ENCODE measurements at places on chromosomes 4 and X.

GRCh38 chr4:43435291-43435690 is 542.8 kb downstream of the GRXCR1 start:
- DNase-seq, result no peak

- peak; percentile 87 for DNase-seq
Measured at GRCh38 chrX:13223868-13224567, 95.8 kb downstream of the ATXN3L start.

DNA sequence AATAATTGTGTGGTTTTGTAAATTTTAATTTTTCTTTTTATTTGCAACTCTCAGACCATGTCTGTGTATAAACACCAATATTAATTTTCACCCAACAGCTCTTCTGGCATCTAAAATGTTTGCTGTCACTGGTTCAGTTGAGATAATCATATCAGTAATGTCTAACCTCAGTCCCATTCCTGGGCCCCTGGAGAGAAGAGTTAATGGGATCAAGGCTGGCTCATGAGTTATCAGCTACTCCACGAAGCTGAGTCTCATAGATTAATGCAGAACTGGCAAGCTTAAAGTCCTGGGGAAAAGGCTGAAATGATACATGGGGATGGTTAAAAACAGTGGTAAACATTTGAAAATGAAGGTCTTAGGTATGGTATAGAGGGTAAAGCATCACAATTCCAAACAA is 28.4 kb upstream of the TSPAN5 start:
- no peak for DNase-seq

- DNase-seq, result no peak
Measured at GRCh38 chrX:136870064-136870463, 10.5 kb downstream of the RBMX start.

DNA sequence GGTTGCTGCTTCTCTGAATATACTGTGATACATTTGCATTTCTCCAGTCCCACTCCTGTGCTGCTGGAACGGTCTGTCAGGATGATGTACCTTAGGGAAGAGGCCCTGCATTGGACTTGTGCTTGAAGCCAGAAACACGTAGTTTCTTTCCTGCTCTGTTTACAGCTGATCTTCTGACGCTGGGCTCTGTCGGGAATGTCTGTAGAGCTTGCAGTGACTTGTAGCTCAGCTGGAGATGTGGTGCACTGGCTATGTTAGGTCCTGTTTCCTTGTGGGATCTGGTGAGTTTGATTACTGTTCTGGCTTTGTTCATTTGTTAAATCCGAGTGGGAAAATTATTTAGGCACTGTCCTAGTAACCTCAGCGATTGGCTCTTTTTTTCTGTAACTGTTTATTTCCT is 137.2 kb upstream of the WDR1 start:
- no peak for DNase-seq

GRCh38 chr4:161564230-161564834 is 599.5 kb downstream of the FSTL5 start:
- peak; percentile 18 for DNase-seq

GRCh38 chr4:182242787-182243186 is 415 bp upstream of the TENM3 start:
- DNase-seq, result no peak

DNA sequence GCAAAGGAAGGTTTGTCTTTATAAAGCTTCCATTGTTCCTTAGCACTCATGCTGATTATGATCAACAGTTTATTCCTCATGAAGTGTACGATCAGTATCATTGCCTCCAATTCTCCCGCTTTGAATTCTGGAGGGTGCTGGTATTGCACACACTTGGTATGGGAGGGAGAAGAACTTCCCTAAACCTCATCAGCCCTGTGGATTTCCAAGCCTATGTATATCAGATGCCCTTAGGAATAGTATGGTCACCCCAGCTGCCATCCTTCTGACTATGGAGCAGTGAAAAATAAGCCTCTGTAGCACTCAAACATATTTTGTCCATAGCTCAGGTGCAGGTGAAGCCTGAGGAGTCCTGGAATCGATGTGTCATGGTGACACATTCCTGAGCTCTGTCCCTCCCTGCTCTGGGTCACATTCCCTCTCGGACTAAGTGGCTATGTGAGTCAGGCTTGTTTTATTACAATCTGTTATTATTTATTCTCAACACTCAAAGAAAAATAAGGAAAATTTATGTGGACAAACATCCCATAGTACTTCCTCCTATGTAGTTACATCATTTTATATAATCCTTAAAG is 2.0 kb upstream of the ZDHHC9 start:
- DNase-seq, result no peak

DNA sequence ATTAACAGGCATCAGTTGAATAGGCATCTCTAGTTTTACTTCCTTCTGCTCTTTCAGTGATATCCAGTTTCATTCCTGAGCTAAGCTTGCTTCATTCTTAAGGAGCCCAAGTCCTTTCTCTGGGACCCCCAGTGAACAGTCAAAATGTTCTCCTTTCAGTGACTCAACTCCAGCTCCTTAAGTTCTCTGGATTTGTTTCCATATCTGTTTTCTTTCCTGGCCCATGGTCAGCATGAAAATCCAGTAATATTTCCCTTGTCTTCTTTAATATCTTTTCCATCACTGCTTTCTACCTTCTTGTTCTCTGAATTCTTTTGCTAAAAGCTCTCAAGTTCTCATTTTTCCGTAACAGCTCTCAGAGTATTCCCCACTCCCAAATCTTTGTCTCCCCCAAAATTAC is 25.5 kb downstream of the ADGRL3 start:
- DNase-seq, result no peak

- no peak for DNase-seq
Measured at GRCh38 chr4:123229286-123229685, 167.3 kb upstream of the SPRY1 start.

DNA sequence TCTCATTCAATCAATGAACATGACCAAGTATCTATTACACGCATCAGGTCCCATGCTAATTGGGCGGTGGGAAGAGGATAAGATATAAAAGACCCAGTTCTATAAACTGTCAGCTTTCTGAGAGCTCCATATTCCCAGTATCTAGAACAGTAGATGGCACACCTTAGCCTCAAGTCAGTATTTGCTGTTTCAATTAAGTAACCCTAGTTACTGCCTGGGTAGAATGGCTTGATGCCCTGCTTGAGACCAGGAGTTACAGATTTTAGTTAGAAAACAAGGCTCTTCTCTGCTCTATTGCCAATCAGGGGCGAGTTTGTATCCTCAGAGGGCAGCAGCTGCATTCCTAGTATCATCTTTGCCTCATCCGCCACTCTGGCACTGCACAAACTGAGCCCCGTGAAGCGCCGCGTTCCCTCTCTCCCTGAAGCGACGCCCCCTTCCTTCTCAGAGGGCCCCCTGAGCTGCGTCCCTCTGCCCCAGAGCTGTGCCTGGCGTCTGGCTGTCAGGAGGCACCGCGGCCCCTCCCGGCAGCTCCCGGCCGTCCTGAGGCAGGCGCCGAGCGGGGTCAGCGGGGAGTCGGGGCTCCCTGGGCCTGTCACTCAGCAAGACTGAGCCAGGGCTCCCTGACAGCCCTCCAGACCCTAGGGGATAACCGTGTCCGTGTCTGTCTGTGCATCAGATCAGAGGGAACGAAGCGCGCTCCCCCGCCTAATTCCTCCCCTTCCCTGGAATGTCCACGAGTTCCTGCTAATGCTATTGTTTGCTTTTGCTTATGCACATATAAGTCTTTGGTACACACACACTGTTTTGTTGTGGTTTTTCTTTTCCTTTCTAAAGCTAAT is 212.4 kb upstream of the TTC29 start:
- DNase-seq, result peak; percentile 12

- no peak for DNase-seq
Measured at GRCh38 chr4:187046471-187046870, 322.8 kb upstream of the FAT1 start.

GRCh38 chrX:13283950-13284546 is 35.8 kb downstream of the ATXN3L start:
- peak; percentile 83 for DNase-seq

DNA sequence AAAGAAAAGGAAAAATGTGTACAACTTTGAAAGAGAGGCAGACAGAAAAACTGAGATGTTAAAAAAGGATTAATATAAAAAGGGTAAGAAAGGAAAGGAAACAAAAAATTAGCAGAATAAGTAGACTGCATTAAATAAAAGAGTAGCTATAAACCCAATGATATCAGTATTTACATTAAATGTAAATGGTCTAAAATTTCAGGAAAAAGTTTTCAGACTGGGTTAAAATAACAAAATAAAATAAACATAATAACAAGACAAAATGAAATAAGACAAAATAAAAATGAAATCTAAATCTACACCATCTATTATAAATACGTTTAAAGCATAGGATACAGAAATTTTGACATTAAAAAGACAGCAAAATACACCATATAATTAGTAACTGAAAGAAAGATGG is 199.0 kb downstream of the HTR2C start:
- DNase-seq, result no peak

DNA sequence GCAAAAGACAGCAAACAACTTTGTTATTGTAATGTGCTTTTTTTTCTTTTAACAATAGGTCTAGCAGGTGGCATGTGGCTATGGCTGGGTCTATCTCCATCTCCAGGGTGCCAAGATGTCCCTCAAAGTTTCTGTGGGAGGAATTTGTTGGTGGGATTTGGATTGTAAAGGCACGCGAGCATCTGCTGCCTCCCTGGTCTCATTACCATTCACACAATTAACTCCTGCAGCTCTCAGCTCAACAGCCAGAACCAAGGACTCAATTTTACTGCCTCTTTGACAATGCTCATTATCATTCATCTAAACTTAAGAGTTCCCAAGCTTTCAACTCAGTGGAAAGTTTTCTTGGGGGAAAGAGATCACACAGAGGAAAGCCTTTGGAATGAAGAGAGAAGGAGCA is 10.9 kb upstream of the PCDH18 start:
- no peak for DNase-seq

GRCh38 chr4:69999420-69999819 is 3.7 kb downstream of the STATH start:
- no peak for DNase-seq

DNA sequence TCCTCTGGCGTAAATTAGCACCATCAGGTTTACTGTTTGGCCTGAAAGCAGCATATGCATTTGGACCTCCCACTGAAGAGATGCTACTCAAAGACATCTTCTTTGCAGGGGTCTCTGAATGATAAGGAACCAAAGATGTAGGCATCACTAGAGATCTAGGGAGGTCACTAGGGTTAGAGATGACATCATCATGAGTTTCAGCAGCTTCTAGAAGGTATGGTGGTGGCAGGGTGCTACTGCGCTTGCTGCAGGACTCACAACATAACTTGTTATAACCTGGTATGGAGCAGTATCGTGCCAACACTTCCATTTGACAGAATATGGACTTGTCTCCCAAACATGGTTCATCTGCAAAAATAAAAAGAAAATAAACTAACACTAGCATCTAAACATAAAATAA is 251.6 kb downstream of the NPFFR2 start:
- DNase-seq, result no peak

DNA sequence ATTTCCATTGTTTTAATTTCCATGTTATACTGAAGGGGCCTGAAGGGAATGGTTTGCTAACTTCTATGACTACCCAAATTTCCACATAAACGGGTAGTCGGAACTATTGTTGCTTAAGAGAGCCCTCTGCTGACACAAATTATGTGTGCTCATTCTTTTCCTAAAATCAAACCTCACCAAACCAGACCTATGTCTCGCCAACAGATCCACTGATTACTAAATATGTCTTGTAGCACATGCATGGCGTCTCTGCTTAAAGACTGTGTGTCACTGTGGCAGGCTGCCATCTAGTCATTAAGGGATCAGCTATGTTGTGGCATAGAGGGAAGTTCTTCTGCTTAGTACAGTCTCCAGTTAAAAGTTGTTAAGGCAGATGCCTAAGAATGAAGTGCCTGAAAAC is 25.1 kb downstream of the PIR start:
- peak; percentile 65 for DNase-seq

- DNase-seq, result no peak
Measured at GRCh38 chrX:107576841-107577240, 51.5 kb upstream of the PRPS1 start.

- no peak for DNase-seq
Measured at GRCh38 chr4:147793569-147794313, 61.9 kb downstream of the ARHGAP10 start.

DNA sequence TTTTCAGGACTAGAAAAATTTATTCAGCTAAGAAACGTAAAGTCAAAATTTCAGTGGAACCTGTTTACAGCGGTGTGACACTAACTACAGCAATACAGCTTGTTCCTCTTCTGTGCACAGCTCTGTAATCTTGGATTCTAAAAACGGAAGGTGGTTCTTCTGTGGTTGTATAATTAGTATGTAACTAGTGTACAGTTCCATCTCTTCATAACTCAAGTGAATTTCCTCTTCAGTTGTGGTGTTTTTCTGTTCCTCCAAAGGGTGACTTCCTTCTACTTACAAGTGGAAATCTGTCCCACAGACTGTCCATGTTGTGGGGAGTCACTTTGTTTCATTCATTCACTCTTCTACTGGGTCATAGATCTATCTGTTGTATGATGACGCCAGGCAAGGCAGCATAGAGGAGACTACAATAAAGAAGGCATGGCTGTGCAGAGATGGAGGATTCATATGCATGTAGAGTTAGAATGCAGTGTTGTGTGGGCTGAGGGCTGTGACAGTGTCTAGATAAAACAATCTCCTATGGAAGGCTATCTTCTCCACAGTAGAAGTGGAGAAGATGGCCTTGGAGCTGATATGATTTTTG is 5.4 kb downstream of the DAPP1 start:
- DNase-seq, result no peak

GRCh38 chrX:15686818-15687685 is 22.4 kb upstream of the CLTRN start:
- peak; percentile 44 for DNase-seq

- peak; percentile 86 for DNase-seq
Measured at GRCh38 chrX:22950269-22951266, 49.2 kb upstream of the DDX53 start.

DNA sequence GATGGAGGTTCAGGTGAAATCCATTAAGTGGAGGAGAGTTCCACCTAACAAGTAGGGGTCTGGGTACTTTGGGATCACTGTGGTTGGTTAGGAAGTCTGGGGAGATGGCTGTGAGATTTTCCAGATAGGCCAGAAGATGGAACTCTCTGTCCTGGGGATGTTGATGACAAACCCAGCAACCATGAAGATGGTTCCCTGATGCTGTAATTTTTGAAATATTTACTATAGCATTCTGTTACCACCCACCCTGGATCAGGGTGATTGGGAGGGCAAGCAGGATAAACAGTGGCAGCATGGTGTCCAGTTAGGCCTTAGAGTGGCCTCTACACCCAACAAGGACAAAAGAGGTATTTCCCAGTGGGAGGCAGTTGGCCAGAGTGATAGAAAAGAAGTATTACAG is 15.9 kb upstream of the NELFA start:
- no peak for DNase-seq

DNA sequence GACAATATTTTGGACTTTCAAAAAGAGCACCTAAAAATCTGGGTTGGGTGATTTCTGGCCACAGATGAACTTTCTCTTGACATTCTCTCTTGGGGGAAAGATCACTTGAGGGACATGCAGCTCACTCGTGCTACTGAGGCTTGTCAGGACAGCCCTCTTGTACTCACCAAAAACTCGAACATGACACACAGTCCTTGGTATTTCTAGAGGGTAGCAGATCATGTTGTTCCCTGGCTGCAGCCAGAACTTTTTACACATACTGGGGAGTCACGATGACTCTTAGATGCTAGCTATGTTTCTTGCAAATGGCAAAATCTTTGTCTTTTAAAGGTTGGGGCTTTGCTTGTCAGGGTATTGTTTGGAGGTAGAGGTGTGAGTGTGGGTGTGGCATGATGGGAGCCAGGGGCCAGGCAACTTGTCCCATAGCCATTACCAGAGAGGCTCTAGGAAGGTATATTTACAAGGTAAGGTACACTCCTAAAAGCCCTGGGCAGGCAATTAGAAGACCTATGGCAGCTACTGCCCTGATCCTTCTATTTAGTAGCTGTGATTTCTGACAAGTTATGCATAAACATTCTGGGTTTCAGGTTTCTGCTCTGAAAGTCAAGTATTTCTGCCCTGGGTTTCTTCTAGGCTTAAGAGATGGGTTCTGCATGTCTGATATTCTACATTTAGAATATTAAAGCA is 241.7 kb upstream of the TLL1 start:
- DNase-seq, result no peak

Measured in AG10803 (cell line).